ENCODE measurements at places on chromosomes 11 and 22.

- no peak for DNase-seq
These were observed 8.0 kb downstream of the RNF121 start for GRCh38 chr11:71936825-71937224.

- DNase-seq, result no peak
These were observed 35.5 kb upstream of the SYT13 start for GRCh38 chr11:45321669-45322068.

DNA sequence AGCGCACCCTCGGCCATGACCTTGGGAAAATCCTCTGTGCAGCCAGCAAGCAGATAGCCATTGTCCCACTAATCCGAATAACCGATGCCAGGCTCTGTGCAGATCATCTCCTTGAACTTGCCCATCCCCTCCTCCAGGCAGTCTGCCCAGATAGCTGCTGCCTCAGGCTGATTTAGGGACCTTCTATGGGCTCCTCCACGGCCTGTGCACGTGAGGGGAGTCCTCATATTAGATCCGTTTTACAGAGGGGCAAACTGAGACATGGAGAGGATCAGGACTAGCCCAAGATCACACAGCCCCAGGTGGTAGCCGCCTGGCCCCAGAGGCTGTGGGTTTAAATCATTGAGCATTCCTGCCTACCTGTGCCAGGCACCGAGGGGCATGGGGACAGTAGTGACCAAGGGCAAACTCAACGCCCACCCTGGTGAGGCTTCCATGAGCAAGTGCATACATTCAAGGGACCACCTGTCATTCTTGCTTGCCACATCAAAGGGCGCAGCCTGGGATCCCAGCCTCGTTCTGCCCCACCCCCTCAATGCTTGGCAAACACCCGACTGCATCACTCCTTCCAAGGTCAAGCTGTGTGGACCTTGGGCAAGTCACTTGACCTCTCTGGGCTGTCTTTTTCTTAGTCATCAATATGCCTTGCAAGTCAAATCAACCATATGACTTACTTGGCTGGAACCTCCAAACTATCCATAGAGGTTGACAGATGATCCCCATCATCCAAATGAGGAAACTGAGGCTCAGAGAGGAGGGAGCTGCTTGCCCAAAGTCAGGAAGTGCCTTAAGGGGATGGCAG is 131.6 kb downstream of the MN1 start:
- DNase-seq, result no peak

GRCh38 chr11:102760344-102761035 is 19.9 kb downstream of the MMP10 start:
- no peak for DNase-seq

GRCh38 chr11:103202048-103202651 is 92.9 kb downstream of the DYNC2H1 start:
- DNase-seq, result no peak

DNA sequence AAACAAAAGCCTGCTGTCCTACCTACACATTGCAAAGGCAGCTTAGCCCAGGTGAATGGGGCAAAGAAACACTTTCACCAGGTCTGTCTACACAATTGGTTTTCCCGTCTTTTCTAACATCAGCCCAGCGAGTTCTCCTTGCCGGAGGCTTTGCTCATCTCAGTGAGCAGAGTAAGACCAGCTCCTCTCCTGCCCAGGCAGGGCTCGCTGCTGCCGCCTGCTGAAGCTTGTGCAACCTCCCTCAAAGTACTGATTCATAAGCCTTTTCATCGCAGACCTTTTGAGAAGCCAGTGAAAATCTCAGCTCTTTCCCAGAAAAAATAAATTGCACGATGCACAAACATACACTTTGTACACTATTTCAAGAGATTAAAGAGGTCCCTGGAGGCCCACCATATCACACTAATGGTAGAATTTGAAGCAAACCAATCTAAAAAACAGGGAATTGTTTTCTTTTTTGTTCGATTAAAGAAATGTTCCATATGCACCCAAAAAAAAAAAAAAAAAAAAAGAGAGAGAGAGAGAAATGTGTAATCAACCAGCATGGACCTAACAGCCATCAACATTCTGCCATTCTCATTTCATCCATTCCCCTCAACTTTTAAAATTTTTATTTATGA is 328.1 kb upstream of the MPPED2 start:
- no peak for DNase-seq

DNA sequence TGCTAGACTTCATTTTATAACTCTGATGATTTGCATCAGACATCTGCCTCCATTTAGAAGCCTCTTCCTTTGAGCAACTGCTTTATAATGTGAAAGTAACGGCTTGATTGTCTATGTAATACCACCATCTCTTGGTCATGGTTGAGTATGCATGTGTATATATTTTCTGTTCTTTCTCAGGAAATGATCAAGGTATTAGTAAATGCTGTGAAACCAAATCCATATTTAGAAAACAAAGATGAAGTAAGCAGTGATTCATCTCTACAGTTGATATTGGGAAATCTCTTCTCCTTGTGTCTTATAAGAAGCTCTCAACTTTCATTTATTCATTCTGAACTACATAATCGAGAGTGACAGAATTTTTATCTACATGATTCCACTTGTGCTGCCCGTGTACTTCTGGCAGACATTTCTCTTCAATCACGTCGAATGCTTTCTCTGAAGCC is 104.6 kb upstream of the ANO3 start:
- no peak for DNase-seq

DNA sequence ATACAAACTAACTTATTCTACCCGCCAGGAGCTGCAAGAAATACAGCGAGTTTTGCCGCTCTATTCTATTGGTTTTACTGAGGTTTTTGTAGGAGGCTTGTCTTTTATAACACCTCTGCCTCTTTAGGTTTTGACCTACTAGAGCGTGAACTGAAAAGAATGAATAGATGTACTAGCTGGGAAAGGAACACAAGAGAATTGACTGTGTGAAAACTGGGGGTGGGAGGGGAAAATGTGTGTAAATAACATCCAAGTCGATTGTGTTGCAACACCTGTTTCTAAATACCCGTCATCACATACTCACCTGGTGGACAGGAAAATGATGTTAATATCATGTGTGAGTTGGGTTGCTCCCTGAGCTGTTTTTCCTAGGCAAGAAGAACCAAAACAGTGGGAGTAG is 12.9 kb upstream of the JHY start:
- DNase-seq, result no peak

GRCh38 chr11:35082321-35083180 is 56.4 kb upstream of the CD44 start:
- DNase-seq, result peak; percentile 83

- peak; percentile 53 for DNase-seq
These were observed 1.8 kb downstream of the ADSL start for GRCh38 chr22:40348025-40348658.

- DNase-seq, result no peak
These were observed 34.1 kb downstream of the SGSM3 start for GRCh38 chr22:40404251-40405177.

DNA sequence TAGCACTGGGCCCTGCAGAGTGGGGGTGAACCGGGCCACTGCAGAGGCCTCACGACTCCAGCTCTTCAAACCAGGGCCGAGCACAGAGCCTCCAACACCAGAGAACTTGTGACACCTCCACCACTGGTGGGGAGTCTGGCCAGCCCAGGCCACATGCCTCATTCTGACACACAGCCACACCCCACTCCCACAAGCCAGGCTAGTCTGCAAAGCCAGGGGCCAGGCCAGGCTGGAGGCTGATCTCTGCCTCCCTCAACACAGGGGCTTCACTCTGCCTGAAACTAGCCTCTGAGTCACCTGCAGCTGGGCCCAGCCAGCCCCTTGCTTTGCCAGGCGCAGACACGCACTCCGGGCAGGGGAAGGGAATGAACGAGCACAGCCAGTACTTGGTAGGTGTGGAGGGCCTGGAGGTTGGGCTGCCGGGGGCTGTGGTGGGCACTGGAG is 102.9 kb downstream of the MED15 start:
- no peak for DNase-seq

DNA sequence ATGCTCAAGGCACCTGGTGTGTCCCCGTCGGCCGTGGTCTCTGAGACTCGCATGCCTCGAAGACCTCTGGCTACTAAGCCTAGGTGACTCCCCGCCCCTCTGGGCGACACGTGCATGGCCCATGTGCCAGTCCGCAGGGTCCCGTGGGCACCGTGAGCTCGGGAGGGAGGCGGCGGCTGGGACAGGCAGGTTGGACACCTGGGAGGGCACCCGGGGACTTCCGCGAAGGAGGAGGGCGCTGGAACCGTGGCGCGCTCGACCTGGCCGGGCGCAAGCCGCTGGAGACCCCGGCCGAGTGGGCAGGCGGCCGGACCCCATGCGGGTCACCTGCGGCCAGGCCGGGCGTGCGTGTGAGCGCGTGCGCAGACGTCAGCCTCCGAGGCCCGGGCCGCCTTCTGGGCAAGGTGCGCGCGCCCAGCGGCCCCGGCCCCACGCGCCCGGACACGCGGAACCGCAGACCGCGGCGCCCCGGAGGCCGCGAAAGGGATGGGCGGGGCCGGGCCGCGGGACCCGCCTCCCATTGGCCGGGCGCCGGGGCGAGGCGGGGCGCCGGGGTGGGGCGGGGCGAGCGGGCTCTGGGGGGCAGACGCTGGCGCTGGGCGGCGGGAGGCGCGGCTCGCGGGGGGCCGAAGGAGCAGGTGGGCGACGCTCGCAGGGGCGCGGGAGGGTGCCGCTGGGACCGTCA is 579 bp upstream of the RASD2 start:
- peak; percentile 54 for DNase-seq

- peak; percentile 51 for DNase-seq
These were observed 6.7 kb downstream of the SCARF2 start for GRCh38 chr22:20430720-20431510.

DNA sequence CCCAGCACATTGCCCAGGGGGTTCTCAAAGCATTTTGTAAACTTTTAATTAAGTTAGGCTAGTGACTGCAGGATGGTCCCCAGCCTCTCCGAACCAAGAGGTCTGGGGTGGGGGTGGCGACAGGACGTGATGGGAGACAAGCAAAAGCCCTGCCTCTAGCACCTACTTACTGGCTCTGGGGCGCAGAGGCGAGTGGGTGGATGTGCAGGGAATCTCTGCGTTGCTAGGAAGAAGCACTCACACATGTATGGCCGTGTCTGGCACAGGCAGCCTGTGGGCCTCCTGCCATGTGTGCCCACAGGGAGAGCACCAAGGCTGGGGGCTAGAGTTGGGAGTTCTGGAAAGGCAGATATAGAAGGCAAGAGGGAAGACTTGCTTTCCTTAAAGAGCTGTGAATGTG is 6.3 kb downstream of the OPCML start:
- no peak for DNase-seq

DNA sequence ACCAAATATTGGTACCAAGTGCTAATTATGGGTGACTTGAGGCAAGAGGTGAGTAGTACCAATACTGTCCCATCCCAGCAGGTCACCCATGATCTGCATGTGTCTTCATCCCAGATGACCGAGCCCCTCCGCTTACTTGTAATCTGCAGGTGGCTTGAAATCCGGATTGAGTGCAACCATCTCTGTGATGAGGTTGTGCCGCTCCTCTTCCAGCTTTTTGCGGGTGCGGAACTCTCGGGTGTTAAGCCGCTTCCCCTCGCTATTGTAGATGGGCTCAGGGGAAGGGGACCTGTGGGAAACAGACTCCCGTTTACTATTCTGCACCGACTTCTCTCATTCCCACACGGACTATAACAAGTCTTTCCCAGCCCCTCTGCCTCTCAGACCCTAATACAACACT is 8.2 kb downstream of the SF1 start:
- no peak for DNase-seq

GRCh38 chr11:113593698-113594308 is 112.3 kb downstream of the TMPRSS5 start:
- peak; percentile 36 for DNase-seq

DNA sequence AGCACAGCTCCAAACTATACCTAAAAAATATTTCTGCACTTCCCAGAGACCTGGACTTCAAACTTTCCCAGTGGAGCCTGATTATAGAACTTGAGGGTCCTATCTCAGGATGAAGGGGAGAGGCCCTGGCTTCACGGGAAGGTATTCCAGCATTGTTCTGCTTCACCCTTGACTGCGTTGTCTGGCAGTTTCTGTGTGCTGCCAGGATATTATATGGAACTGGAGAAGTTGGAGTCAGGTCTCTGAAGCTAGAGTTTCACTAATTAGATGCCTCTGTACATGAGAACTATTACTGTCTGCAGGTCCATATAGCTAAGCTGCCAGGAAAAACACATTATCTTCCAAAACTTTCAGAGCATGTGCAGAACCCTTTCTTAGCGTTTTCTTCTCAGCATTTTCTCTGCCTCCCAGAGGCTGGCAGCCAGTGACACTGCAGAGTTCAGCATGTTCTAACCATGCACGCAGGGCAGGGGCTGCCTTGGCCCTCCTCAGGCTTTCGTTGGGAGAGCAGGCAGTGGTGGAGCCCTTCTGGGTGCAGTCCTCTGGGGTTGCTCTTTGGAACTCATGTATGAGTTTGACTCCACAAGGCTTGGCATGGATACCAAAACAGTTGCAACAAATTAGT is 99.3 kb downstream of the CWC15 start:
- no peak for DNase-seq

GRCh38 chr11:74466916-74467885 is at the start of gene KCNE3:
TSS of gene KCNE3 (minus strand) at chr11:74467549. CDS start at chr11:74457563, 9,986 bp downstream.
- no peak for DNase-seq

- DNase-seq, result no peak
These were observed 10.6 kb upstream of the IFTAP start for GRCh38 chr11:36583667-36584066.

- no peak for DNase-seq
These were observed 1.3 kb downstream of the FADD start for GRCh38 chr11:70204466-70204799.

- peak; percentile 27 for DNase-seq
These were observed 23.5 kb upstream of the TH start for GRCh38 chr11:2194877-2195755.

DNA sequence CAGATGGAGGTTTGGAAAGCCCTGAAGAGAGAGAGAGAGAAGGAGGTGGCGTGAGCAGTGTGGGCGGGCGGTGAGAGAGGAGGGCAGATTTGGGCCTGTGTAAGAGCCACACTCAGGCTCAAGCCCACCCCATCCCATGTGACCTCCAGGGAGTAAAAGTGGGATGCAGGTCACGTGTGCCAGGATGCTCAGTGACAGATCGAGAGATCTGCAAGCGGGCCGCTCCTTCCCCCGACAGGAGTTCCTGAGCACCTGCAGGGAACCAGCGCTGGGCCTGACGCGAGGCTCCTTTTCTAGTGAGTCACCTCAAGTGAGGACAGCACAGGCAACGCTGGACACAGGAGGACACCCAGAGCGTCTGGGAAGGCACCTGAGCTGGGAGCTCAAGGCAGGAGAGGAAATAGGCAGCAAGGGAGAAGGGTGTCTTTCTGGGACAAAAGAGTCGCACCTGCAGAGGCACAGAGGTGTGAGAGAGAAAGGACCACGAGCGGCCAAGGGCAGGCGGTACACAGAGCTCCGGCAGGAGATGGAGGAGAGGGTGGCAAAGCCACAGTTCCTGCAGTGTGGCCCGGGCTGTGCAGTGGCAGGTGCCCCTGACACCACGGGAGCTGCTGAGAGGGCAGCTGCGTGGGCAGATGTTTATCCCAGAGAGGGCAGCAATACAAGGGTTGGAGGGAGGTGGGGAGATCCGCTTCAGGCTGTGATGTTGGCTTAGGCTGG is 1294.8 kb downstream of the TBC1D22A start:
- no peak for DNase-seq

Data from activated T-helper 2 cell treated with anti-CD3 and anti-CD28 coated beads, Interferon-gamma antibody, Interleukin-2, Interleukin-4, amounts not matched to agents 10 μg/mL and 5 μg/mL and 100 μg/mL, durations not matched to agents 14 hours and 24 hours and 36 hours (primary cell).